Left lobe of liver (tissue), 2 donors: ENCODE measurements at places on chromosomes 3 and 15. TPM values are rescaled to one million over a fixed set of nuclear protein-coding genes. Genes with fewer than 3 reads are reported as not detected.
A peak's percentile ranks its signal among the peaks of the same experiment; 100 is the strongest.

TM4SF1 gene
- 9.6 TPM for total RNA-seq

TEX55 gene
- not detected for total RNA-seq

SLC51A gene
- total RNA-seq = 20.0 TPM

MGLL gene
- 139 TPM for total RNA-seq

NPAP1 gene
- 0.05 TPM for total RNA-seq

NEK10 gene
- 2.4 TPM for total RNA-seq

SACM1L gene
- 19.7 TPM for total RNA-seq

ITGB5 gene
- total RNA-seq = 74.7 TPM

DNA sequence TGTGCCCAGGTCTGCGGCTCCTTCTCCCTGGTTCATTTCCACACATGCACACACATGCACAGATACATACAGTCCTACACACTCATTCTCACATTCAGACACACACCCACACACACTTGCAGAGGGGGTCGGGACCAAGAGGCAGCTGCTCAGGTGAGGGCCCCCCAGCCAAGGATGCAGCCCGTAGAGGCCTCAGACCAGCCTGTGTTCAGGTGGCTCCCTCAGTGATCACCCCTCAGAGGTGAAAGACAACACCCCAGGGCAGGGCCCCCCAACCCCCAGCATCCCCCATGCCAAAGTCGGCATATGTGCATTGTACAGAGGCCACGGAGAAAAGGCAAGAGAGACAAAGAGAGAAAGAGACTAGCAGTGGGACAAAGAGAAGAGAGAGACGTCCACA, 5.9 kb upstream of the CORO2B start:
- DNase-seq = no peak

DNA sequence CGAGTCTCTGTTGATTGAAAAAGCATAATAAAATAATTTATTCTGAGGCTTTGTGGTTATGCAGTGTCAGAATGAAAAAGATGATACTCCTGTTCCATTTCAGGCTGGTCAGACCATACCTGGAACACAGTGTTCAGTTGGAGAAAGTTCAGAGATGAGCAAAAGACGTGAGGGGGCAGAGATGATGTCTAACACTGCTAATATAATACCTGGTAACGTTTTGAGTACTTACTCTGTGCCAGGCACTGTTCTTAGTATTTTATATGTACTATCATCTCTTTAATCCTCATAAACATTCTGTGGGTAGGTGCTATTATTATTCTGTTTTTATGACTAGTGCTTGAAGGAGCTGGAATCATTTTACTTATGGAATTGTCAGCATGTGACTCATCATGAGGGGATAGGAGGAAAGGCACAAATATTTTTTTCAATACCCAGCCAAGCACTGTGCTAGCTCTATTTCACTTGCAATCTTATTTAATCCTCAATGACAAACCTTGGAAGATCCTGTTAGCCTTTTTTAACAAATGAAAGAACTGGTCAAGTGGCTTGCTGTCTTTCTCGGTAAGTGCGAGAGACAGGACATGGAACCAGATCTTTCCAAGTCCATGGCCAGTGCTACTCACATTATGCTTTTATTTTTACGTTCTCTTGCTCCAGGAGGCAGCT, 31.8 kb downstream of the IQGAP1 start:
- no peak for DNase-seq

DNA sequence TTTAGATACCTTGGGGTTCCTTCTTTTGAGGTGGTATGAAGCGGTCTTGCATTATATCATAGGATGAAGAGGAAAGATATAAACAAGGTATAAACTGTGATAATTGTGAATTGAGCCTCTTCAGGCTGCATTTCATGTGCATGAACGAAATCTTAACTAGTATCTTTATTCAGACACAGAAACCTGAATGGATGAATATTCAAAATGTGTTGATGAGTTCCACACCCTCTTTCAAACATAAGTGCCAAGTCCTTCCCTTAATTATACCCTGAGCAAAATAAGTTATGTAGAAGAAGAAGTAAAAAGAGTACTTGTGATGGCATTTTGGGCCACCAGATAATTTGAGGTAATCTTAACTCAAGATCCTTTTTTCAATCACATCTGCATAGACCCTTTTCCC, 103.1 kb upstream of the CFAP20DC start:
- DNase-seq = no peak

DNA sequence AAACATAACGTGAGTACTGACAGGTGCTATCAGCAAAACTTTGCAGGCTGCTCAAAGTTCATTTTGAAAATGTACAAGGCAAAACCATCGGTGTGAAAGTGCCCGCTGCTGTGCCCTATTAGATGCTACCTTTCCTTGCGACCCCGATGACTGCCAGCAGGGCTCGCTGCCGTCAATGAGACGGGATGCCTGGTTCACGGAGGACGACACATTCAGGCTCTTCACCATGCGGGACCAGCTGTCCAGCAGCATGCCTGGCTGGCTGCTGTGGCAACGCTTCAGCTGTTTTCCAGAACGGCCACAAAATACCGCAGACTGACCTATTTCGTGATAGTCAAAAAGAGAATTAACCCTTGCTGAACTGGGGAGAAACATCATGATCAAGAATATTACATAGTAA, 92.7 kb upstream of the OCA2 start:
- no peak for DNase-seq

- DNase-seq = peak; percentile 49
These were observed 178.8 kb downstream of the POTEB3 start for GRCh38 chr15:21261396-21261964.

GRCh38 chr15:81809543-81809942, 236.3 kb downstream of the MEX3B start:
- DNase-seq = no peak

GRCh38 chr15:52085299-52085698, 27.3 kb downstream of the BCL2L10 start:
- no peak for DNase-seq

DNA sequence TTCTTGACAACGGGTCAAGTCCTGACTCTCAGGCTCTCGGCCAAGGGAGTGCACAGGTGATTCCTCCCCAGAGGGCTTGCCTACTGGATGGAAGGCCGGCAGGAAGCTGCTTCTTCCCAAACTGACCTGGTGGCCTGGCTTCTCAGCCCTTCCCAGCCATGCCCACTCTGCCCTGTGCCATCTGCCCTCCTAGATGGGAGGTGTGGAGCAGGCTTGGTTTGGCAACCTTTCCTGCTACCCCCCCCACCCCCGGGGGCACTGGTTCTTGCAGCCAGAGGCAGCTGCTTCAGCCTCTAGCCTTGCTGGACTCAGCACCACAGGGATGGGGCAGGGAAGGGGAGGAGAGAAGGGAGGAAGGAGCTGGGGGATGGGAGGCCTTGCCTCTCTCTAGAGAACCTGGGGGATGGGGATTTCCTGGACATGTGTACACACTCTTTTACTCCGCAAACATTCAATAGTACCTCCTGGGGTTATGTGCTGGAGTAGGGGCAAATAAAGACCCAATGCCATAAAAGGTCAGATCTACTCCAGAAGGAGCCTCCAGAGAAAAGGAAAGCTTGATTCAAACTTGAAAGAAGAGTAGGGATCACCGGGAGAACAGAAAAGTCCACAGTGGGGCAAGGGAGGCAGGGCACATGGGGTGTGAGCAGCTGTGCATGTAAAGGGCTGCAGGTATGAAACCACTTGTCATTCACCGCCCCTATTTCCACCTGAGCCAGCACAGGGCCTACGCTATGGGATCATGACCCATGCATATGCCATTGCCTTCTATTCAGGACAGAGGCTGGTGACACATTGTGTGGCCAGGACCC, 4.2 kb upstream of the DAPK2 start:
- no peak for DNase-seq

- no peak for DNase-seq
These were observed 1018.0 kb downstream of the NTRK3 start for GRCh38 chr15:87238451-87239068.

- no peak for DNase-seq
These were observed 283.1 kb upstream of the ATP10A start for GRCh38 chr15:26146202-26146601.

DNA sequence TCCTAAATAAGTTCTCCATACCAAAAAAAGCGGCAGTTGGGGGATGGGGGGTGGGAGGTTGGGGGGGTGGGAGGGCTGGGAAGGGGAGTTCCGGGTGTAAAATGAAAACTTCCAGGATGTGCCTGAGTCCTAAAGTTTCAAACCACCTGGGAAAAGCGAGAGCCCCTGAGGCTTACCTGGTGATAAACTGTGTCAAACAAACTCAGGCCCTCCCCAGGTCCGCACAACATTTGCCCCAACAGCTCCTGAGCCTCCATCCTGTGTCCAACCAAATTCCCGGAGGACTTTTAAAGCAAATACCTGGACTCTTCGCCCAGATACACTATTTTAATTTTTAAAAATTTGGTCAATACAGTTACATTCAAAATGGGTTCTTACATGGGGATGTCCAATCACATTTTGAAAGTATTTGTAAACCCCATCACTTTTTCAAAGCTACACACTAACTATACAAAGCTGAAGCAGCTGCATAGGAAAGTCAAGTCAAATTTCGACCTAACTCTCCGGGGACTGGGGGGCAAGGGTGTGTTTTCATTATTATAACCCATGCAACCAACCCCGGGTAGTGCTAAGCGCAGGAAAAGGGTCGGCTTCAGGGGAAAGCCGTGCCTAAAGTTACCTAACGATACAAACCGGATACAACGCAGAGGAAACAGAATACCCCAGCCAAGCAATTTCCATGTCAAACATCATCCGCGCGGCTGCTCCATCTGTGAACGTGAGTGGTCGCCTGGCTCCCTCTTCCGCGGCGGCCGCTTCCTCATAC, 685 bp upstream of the FOXB1 start:
- DNase-seq = no peak

GRCh38 chr15:64162869-64163658, at the start of gene PPIB:
PPIB (minus strand) TSS chr15:64163022; CDS start chr15:64162986, 36 bp downstream.
- DNase-seq = peak; percentile 99

- DNase-seq = peak; percentile 69
These were observed 10.9 kb downstream of the SEMA3F start for GRCh38 chr3:50165910-50166538.

DNA sequence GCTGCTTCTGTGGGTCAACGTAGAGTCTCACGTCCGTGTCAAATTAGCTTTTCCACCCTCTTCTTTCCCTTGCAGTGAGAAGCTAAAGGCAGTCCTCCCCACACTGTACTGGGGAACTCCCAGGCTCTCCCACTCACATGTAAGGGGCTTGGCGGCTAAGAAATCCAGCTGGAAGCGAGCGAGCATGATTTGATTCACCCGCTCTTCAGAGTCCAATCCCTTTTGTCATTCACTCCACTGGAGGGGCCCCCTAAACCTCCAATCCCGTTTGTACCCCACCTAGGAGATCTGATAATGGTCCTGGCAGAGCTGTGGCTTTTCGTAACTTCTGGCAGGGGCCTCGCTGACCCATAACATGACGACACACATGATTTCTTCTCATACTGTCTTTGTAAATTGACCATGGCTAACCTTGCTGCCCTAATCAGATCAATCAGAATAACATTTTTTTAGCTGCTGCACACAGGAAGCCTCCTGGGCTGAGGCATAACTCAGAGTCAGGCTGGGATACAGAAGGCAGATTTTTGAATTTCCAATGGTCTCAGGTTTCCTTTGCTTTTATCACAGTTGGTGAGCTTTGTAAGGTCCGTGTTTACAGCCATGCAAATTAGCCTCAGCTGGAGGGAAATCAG, 235.2 kb downstream of the GREM1 start:
- no peak for DNase-seq

- DNase-seq = no peak
These were observed 1.2 kb downstream of the MB21D2 start for GRCh38 chr3:192916371-192917027.

- no peak for DNase-seq
These were observed 106.8 kb downstream of the TNIK start for GRCh38 chr3:171353423-171353822.

DNA sequence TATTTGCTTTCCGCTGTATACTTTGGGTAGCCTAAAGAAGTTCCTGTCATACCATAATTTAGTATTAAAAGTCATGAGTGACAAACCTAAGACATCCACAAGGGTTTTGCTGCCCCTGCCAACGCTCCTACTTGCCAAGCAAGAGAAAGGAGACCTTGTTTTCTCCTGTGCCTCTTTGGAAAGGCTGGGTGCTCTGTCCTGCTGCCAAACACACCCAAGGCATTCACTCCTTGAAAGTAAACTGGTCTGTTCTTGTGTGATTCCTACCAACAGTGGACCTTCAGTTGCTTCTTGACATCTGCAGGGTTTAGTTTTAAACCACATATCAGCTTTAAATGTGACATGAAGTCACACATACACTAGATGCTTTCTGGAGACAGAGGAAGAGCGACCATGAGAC, 295.4 kb downstream of the SLC9A9 start:
- DNase-seq = no peak
